ENCODE measurements at places on chromosomes 11 and 22.

DNA sequence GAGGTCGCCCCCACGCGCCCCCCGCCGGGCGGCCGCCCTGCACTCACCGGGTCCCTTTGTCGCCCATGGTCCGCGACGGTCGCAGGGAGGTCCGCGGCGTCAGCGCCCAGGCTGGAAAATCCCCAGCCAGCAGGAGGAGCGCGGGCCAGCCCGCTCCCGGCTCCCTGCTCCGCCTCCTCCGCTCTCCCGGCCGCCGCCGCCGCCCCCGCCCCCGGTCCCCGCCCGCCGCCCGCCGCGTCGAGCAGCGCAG lies at the start of gene ARRB1:
ARRB1 (minus strand) TSS at position 121 of the 250 bp plus-strand sequence; CDS start at position 67, 54 bp downstream.
- no peak for DNase-seq

DNA sequence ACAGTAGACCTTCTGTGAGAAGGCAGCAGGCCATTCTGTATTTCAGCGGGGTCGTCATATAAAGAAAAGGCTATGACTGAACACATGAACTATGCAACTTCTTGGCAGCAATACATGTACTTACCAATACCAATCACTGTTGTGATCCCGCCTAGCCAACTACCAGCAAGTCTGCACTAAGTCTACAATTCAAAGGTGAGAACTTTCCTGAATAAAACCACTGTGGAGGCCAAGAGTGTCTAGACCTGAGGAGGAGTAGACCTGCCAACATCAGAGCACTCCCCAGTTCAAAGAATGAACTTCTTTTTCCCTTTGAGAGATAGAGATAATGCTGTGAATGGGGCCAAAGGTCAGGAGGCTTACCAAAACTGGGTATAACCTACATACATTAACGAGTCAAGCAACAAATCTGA lies 108.2 kb downstream of the SIK3 start:
- no peak for DNase-seq

DNA sequence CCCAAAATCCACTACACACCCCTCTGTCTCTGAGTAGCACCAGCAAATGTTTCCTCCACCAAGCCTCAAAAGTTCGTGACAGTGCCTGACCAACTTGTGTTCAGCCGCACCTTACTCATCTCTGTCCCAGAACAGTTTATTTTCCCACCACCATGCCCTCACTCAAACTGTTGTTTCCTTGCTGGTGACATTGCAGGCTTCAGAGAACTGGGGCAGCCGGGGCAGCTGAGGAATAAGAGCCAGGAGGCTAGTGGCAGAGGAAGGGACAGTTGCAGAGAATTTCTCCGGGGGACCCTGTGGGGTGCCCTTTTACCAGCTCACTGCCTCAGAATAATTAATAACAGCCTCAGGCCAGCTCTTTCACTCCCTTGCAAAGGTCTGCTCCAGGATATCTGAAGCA lies 709 bp upstream of the KCNE3 start:
- peak; percentile 65 for DNase-seq

DNA sequence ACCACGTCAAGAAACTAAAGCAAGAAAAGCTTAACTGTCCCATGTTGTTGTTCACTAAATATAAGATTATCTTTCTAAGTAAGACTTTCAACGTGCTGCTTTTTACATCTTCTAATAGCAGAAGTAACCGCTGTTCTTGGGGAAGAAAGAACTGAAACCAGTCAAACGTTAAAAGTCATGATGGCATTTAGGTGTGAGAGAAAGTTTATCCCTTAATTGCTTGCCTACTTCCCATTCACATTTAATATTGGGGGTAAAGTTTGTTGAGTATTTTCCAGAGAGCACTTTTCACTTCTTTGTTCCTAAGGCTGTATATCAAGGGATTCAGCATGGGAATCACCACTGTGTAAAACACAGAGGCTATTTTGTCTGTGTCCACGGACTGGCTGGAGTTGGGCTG lies 970 bp downstream of the OR5B21 start:
- no peak for DNase-seq

GRCh38 chr11:130486987-130487923 lies 38.8 kb downstream of the ADAMTS15 start:
- no peak for DNase-seq

- DNase-seq = no peak
Measured at GRCh38 chr11:13110929-13111812, 102.1 kb downstream of the RASSF10 start.

DNA sequence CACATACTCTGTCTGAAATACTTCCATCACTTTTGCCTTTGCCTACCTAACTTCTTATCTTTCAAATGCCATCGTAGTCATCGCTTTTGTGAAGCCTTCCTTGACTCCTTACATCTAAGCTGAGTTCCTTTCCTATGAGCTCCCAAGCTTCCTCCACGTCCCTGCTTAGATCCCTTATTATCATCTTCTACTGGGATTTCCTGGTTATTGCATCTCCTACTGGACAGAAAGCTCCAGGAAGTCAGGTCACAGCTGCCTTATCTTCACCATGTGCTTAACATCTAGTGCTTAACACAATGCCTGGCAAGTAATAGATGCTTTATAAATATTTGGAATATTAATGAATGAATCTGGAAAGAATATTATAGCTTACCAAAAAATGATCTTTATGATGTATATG lies 5.9 kb downstream of the YPEL4 start:
- no peak for DNase-seq

DNA sequence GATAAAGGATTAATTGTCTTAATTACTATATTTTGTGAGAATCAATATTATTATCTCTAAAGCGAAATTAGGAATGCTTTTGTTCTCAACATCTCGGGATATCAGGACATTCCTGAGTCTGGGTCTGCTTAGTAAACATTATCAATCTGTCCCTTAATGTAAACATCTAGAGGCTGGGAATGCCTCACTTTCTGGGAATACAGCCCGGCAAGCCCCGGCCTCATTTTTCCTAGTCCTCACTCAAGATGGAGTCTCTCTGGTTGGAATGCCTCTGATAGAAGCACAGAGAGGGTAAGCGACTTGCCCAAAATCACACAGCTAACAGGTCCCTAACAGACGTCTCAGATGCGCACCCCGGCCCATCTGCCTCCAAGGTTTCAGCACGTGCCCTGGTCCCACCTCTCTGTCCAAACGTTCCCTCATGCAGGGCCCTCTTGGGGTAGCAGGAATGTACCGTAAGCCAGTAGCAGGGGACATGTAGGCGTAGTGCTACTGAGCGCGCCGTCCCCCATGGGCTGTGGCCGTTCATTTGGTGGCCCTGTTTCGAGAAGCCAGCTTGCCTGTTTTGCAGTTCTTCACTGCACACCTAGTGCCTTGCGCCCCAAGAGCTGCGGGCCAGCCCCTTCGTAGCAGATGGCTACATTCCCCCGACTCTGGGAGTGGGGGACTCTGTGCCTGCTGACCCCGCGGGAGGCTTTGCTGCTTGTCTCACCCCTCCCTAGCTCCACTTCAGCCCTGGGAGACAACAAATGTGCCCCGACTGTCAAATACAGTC lies 62.2 kb upstream of the FADD start:
- no peak for DNase-seq

DNA sequence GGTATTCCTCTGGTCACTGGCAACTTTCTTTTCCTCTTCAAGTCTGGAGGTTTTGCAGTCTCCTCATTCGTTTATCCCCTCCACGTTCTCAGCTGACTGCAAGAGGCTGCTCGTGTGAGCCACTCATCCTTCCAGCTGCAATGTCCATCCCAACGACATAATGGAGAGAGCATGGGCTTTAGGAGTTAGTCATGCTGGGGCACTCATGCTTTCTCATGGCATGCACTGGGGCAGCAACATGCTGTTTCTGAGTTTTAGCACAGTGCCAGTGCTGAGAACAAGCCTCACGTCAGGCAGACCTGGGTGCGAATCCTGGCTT lies 7.1 kb downstream of the DCPS start:
- DNase-seq = no peak

DNA sequence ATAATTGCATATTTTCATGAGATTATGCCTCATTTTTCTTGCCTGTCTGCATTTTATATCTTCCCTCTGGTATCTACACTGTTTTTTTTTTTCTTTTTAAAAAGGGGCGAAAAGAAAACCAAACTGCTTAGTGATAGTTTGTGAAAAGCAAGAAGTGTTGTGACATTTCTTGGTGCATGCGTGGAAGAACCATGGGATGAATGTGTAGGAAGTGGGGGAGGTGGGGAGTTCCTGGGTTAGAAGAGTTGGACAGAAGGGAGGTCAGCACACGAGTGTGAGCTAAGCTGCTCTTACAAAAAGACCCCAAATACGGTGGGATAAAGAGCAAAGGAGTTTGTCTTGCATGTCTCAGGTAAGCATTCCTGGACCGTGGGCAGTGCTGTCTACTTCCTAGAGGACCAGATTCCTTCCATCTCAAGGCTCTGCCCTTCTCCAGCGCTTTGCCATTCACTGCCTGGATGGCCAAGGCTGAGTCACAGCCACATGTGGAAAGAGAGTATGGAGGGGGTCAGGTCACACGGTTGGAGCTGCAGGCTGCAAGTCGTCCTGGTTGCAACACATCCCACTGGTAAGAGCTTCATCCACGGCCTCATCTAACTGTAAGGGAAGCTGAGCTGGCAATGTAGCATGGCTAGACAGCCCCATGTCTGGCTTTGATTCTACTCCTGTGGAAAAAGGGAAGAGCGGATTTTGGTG lies 300.6 kb downstream of the DDX10 start:
- DNase-seq = no peak

DNA sequence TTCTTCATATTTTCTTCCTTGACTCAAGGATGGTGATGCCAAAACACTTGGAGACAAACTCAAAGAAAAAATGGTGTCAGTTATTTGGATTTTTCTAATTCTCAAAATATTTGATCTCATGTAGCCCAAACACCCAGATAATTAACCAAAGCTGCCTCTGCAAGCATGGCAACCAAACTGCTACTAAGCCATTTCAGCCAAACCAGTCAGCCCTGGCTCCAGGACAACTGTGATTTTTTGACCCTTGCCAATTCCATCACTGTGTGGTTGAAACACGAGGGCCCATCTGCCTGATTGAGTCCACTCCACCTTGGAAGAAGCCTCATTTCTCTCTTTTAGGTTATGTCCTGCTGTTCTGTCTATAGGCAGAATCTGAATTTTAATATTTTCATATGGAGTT lies 277.4 kb downstream of the BLID start:
- no peak for DNase-seq

- no peak for DNase-seq
Measured at GRCh38 chr11:93512949-93513667, 30.1 kb downstream of the SMCO4 start.

DNA sequence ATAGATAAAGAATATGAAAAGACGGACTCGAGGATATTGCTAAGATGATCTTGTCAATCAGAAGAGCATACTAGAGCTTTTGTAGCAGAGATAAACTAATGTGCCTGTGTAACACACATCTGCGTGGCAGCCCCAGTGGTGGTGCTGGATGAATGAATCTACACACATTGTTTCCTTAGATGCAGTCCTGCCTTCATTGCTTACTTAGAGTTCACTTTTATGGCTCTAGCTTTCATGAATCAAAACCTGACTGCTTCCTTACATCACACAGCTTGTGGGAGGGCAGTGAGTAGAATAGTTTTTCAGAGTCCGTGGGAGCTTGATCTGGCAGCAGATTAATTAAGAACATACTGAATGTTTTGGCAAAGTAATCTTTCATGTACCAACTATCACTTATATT lies 83.7 kb downstream of the EXT2 start:
- no peak for DNase-seq

DNA sequence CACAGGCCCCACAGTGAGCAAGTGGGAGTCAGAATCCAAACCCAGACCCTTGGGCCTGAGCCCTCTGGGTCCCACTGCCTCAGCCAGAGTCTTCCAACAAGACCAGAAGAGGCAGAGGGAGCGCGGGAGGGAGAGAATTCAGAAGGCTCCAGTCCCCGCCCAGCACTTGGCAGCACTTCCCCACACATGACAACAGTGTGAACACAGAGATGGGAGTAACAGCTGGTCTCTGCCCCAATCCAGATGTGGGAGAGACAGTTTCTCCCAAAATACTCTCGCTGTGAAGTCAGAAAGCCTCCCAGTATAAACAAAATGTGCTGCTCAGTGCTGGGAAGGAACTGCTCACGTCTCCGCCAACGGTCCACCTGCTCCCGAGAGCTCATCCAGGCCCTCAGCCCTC lies 219.9 kb downstream of the MN1 start:
- peak; percentile 86 for DNase-seq

DNA sequence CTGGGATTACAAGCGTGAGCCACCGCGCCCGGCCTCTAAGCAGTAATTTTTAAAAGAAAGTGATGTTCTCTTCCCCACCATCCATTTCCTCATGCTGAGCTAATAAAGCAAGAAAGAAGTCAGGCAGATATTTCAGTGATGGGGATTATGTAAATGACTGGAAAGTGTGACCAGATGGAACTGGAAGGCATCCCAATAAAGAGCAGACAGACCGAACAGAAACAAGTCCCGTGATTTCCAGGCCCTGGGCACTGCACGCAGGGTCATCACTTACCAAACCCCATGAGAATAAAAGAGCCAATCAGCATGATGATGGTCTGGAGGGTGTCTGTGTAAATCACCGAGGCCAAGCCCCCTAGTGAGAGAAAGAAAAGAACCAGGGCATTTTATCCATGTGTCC lies 18.2 kb downstream of the SLC5A4 start:
- no peak for DNase-seq

DNA sequence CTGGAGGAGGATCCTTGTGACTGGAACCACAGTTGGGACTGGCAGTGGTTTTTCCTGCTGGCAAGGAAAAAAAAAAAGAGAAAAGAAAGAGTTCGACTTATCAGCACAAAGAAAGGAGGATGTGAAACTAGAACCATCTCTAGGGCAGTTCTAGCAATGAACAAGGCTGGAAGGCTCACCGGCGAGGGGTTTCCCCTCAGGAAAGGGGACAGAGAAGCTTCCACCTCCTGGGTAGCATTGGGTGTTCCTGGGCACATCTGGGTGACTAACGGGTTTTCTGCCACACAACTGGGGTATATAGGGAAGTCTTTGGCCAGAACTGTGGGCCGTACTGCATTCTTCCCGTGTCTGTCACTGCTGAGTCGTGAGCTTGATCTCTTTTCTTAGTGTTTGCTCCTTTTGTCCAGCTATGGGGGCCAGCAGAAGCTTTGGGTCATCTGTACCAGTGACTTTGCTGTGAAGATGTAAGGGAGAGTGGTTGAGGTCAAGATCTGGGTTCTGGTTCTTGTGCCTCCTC lies 109.4 kb upstream of the OR4B1 start:
- no peak for DNase-seq

DNA sequence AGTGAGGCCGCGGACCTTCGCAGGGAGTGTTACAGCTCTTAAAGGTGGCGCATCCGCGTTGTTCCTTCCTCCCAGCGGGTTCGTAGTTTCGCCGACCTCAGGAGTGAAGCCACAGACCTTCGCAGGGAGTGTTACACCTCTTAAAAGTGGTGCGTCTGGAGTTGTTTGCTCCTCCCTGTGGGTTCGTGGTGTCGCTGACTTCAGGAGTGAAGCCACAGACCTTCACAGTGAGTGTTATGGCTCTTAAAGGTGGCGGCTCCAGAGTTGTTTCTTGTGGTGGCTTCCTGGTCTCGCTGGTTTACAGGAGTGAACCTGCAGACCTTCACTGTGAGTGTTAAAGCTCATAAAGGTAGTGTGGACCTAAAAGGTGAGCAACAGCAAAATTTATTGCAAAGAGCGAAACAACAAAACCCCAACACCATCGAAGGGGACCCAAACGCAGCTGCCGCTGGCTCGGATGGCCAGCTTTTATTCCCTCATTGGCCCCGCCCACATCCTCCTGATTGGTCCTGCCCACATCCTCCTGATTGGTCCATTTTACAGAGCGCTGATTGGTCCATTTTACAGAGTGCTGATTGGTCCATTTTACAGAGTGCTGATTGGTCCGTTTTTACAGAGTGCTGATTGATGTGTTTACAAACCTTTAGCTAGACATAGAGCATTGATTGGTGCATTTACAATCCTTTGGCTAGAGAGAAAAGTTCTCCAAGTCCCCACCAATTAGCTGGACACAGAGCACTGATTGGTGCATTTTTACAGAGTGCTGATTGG lies 1.2 kb upstream of the TMEM45B start:
- DNase-seq = no peak

- DNase-seq = no peak
Measured at GRCh38 chr11:61173456-61173855, 12.2 kb upstream of the VPS37C start.
